ENCODE measurements at places on chromosomes 11 and 22.

GRCh38 chr11:28819741-28820140, 711.6 kb downstream of the METTL15 start:
- no peak for DNase-seq

GRCh38 chr11:70090961-70091381, 12.9 kb downstream of the ANO1 start:
- no peak for DNase-seq

GRCh38 chr22:37080838-37081237, 28.7 kb downstream of the TMPRSS6 start:
- DNase-seq = no peak

DNA sequence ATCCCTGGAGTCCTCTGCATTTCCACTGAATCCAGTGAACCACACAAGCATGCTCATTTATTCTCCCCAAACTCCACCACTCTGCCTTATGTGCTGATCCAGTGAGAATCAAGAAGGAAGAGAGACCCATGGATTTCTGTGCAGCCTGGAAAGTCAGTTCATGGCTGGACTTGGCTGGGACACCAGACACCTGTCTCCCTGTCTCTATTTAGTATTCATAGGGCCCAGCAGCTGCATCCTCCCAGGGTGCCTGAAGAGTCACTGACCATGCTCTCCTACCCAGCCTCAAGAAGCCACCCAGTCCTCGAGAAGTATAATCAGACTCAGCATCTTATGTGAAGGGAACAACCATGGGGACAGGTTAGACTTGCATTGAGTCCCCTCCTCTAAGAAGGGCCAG, 83.2 kb downstream of the ZNF280B start:
- DNase-seq = no peak

- DNase-seq = no peak
These were observed 13.1 kb upstream of the GRK3 start for GRCh38 chr22:25551396-25551795.

DNA sequence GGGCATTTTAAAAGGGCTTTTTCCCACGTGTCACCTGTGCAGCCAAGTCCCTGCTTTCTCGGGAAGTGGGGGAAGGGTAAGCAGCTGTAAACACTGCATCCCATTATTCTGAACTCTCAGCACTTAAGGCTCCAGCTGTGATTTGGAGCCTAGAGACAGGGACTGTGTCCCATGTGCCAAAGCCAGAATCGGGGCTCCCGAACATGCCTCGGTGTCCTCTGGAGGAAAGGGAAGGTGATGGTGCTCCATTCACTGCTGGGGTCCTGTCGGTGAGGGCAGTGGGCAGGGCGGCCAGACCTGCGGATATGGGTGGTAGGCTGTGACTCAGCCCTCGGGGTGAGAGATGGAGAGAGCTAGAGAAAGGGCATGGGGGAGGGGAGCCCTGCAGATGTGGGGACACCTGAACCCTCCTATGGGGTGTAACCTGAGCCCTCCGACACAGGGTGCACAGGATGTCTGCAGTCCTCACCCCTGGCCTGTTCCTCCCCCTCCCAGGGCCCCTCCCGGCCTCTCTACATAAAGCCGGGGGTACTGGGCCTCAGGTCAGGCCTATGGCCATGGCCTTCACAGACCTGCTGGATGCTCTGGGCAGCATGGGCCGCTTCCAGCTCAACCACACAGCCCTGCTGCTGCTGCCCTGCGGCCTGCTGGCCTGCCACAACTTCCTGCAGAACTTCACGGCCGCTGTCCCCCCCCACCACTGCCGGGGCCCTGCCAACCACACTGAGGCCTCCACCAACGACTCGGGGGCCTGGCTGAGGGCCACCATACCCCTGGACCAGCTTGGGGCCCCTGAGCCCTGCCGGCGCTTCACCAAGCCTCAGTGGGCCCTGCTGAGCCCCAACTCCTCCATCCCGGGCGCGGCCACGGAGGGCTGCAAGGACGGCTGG, 31.8 kb downstream of the CAPN1 start:
- no peak for DNase-seq

GRCh38 chr22:37472418-37473006, 13.7 kb downstream of the MFNG start:
- DNase-seq = peak; percentile 66

DNA sequence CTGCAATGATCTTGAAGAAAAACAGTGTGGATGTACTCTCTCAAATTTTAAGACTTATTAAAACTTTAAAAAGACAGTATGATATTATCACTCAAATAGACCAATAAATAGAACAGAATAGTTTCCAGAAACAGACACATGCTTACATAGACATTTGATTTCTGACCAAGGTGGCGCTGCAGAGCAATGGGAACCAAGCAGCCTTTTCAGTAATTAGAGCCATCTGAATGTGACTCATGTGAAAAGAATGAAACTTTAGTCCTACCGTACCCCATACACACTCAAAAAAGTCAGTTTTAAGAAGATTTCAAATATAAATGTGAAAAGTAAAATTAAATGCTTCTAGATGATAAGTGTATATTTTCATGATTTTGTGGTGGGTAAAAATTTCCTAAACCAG, 74.2 kb upstream of the MS4A8 start:
- DNase-seq = peak; percentile 15

DNA sequence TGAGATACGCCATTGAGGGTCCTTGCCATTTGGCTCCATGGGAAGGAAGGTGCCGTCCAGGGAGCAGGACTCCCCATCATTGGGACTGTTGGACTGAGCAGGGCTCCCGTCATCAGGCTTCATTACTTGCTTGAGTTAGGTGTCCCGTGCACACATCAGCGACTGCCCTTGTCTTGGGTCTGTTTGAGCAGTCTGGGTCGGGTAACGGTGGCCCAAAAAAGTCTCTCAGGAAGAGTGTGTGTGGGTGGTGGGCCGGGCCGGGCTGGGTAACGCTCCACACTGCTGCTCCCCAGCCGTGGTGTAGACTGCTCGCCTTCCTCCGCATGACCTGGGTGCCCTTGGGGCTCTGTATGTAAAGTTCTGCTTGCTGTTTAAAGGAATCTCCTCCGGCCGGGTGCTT, 293.5 kb downstream of the TBC1D22A start:
- no peak for DNase-seq

DNA sequence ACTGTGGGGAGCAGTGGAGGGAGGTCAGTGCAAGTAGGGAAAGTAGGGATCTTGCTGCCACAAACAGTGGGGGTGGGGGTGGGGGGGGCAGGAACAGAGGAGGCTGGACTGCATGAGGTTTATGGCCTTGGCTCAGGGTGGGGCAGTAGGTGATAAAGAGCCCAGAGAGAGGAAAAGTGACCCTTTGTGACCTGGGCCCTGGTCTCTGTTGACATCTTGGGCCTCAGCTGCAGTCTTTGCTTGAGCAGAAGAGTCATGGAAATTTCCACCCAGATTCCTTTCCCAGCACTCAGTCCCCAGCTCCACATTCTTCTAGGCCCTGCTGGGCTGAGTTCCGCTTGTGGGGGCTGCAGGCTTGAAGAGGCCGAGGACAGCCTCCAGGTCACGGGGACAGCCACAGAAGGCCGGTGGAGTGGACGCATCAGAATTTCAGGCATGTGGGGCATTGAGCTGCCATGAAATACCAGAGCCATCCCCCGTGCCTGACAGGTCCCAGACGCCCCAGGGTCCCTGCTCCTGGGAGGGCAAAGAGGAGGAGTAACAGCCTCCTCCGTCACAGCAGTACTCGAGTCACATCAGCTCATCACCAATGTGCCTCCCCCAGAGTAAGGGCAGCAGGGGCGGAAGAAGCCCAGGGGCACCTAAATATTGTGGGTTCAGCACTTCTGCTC, 9.7 kb upstream of the MALAT1 start:
- DNase-seq = peak; percentile 68

- no peak for DNase-seq
These were observed 44.6 kb downstream of the KCNC1 start for GRCh38 chr11:17778956-17779860.

GRCh38 chr11:113814181-113814580, 34.6 kb downstream of the CLDN25 start:
- no peak for DNase-seq

DNA sequence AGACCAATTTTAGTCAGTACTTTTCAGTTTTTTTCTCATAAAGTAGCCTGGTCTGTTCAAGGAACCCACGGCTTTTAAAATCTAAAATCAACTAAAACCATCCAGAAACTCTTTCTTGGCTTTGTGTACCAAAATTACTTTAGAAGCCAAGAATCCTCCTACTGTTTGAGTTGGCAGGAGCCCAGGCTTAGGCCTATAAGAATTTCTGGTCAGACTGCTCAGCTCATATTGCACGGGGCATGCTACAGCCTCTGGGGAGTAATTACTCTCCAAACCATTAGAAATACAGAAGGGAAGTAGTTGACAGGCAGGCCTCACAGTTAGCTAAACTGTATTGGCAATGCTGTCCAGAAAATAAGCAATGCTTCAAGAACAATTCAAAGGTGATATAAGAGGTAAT, 1862.9 kb upstream of the RAG2 start:
- DNase-seq = no peak

DNA sequence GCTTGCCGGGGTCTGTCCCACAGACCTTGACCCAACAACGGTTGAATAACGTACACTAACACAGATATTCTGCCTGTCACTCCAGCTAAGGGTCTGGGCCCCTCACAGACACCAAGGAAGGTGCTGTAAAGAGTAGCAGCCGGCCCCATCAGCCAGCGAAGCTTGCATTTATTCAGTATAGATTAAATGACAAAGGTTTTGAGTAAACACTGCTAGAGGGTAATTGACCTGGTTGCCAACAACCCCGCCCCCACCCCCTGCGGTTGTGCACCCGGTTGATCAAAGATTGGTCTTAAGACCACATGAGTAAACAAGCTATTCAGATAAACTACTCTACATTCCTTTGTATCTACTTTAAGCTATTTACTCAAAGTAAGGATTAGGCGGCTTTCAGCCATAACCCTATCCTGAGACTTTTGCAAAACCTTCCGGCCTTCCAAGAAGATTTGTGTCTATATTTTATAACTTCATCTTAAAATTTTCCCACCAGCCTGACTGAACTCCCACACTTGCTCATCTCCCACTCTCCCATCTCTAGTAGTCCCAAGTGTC, 4.8 kb upstream of the CKAP5 start:
- DNase-seq = no peak

DNA sequence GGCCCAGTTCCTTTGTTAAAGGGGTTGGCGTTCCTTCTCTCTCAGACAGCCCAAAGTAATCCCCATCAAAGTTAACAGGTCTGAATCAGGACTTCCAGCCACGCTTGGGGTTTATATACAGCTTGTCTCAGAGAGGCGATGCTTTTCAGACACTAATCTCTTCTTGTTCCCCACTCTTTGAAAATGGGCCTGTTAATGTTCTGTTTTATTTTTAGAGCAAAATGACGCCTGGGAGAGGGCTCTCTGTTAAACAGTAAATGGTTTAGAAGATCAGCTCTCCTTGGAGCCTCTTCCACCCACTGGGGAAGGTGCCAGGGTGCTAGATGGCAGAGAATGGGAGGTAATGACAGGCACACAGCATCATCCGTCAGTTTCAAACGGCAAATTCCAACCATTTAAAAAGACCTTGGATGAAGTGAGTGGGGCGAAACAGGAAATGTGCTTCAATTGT, 235.9 kb upstream of the NARS2 start:
- DNase-seq = no peak

- DNase-seq = no peak
These were observed 99.0 kb upstream of the ALX4 start for GRCh38 chr11:44408711-44409470.

GRCh38 chr11:31649129-31649966, 139.8 kb downstream of the ELP4 start:
- no peak for DNase-seq

GRCh38 chr11:31199378-31199777, 170.2 kb downstream of the DCDC1 start:
- no peak for DNase-seq

GRCh38 chr11:116986521-116987105, 111.6 kb downstream of the SIK3 start:
- peak; percentile 57 for DNase-seq

DNA sequence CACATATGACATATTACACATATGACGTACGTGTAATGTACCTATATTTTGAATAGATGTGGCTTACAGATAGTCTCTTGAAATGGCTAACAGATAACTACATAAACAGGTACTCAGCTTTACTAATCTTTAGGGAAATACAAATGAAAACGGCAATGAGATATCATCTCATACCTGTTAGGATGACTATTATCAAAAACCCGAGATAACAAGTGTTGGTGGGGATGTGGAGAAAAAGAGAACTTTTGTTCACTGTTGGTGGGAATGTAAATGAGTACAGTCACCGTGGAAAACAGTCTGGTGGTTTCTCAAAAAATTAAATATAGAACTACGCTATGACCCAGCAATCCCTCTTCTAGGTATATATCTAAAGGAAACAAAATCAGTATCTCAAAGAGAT, 247.6 kb downstream of the ETS1 start:
- DNase-seq = no peak

DNA sequence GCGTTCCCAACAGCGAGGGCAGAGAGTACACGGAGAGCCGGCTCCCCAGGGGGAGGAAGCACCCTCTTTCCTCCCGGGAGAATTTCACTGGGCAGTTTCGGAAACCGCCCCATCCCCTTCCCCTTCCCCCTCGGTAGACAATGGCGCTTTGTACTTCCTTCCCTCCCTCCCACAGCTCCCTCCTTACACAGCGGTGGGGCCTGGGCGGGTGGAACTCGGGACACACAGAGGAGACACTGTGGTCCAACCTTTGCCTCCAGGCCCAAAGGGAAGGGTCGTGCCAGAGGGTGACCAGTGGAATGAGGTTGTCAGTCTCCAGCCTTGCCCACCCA, 4.3 kb downstream of the SMTN start:
- no peak for DNase-seq

- DNase-seq = no peak
These were observed 560.8 kb downstream of the BRD1 start for GRCh38 chr22:49266561-49267519.

DNA sequence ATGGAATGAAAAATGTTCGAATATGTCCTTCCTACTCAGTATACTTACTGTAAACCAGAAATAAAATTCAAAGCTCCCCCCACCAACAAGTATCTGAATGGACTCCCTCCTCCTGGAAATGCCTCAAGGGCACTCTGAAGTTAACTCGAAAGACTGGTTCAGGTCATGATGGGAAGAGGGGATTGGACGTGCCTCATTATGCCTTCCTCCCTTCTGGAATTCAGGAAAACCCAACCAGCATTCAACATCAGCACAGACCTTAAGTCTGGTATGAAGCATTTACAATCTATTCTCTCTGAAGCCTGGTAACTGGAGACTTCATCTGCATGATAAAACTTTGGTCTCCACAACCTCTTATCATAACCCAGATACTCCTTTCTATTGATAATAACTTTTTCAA, 428.3 kb upstream of the RAG2 start:
- no peak for DNase-seq

GRCh38 chr11:119284344-119285157, 32.4 kb downstream of the MCAM start:
- peak; percentile 61 for DNase-seq

GRCh38 chr11:123362941-123363340, 67.1 kb upstream of the GRAMD1B start:
- DNase-seq = no peak

- DNase-seq = peak; percentile 89
These were observed 10.0 kb downstream of the PPM1F start for GRCh38 chr22:21942407-21943343.

Measured in AG20443 (cell line).